ENCODE measurements at places on chromosomes 1 and 21.

- no peak for DNase-seq
Observed at GRCh38 chr1:20073256-20073655, 3.3 kb downstream of the PLA2G5 start.

- DNase-seq: no peak
Observed at GRCh38 chr1:161773791-161774190, 7.7 kb downstream of the ATF6 start.

DNA sequence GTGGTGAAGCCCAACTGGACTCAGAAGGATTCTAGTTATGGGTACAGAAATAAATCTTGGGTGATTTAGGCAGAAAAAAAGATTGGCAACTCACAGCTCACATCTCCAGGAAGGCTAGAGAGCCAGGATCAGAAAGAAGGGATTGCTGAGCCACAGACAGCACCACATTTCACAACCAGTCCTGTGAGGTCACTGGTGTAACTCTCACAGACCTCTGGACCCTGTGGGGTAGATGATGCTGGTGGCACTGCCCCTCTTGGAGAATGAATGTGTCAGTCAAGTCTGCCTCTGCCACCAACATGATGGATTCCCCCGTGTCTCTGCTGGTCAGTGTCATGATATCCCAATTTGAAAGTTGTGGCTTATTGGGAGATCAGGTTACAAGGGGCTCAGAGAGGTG, 70.9 kb upstream of the HMCN1 start:
- DNase-seq: no peak

GRCh38 chr1:83756984-83757717, 241.8 kb downstream of the TTLL7 start:
- no peak for DNase-seq

DNA sequence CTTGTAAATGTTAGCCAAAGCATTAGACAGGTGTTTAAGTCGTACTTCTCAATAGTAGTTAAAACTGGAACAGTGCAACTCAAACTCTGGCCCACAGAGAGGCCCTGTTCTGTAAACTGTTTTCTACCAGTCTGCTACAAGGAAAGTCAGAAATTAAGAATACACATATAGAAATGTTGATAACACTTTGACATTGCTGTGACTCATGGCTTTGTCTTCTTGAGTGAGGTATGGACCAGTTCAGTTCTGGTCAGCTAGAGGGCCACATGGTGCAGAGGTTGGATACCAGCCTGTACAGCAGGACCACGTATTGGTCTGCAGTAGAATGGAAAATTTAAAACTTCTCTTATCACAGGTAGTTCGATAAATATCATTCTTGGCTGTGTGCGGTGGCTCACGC, 22.3 kb downstream of the ZBTB8B start:
- DNase-seq: no peak

DNA sequence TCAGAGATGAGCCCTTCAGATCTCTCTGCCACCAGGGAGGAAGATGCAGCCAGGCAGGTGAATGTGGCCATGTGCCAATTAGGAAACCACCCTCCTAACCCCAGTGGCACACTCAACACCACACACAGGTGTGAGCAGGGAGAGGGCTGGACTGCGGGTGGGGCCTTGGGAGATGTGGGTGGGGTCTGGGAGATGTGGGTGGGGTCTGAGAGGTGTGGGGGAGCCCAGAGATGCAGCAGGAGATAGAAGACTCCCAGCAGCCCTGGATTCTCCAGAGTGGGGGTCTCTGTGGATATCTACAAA, 43.2 kb upstream of the COL6A1 start:
- no peak for DNase-seq

- DNase-seq: no peak
Observed at GRCh38 chr21:44940116-44940631, 345 bp downstream of the SLX9 start.

DNA sequence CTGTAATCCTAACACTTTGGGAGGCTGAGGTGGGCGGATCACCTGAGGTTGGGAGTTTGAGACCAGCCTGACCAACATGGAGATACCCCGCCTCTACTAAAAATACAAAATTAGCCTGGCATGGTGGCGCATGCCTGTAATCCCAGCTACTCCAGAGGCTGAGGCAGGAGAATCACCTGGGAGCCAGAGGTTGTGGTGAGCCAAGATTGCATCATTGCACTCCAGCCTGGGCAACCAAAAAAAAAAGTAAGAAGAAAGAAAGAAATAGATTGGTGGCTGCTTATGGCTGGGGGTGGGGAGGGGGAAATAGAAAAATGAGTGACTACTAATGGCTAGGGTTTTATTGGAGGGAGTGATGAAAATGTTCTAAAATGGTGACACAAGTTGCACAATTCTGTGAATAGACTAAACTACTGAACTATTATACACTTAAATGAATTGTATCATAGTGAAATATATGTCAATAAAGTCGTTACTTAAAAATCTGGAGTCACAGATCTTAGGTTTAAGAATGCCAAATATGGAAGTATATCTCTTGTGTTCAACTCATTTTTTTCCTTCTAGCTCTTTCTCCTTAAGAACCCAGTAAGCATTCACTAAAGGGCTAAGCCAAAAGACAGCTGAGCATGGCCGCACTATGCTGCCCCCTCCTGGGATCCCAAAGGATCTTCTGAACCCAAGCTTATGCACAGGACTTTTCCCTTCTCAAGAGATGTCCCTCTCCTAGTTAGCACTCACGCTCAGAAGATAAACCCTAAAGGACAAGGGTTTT, 3.2 kb upstream of the NPL start:
- peak; percentile 63 for DNase-seq

DNA sequence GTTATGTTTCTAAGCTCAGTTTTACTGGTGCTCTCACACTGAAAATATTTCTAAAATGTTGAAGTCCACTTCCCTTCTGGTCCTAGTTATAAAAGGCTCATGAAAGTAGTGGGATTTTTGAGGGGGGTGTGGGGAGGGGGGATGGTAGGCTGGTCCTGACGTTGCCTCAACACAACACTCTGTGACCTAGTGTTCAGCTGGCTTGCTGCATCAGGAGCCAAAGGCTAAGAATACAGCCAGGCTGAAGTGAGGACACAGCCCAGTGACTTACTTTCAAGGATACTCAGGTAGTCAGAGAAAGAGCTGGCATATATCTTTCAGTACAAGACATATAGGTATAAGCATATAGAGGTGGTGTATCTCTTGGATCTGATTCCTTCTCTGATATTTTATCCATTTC, 151.9 kb upstream of the C8B start:
- no peak for DNase-seq

DNA sequence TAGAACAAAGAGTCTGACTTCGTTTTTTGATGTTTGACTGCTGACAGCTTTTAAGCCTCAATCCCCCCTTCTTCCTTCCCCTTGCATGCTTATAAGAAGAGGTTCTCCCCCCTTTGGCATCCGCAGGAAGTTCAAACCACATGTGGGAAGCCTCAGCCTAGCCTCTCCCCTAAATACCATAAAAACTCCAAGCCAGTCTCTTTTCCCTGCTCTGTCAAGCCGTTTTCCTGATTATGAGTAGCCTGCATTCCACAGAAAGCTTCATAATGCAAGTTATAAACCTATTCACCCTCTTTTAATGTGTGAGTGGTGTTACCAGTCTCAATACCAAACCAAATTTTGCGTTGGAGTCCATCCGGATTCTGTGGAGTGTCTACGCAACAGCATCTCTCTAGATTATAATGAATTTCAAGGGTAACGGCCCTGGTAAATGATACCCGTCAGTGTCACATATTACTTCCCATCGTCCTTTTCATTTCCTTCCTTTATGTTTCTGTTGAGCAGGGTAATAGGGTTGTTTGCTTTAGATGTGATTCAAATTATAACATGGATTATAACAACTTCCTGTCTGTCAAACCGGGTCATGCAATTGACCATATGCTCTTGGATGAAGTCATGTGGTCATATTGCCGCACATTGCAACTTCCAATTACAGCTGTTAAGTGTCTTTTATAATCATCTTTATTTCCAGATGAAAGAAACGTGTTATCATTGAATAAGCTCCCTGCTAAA, 717.5 kb downstream of the RWDD3 start:
- no peak for DNase-seq

DNA sequence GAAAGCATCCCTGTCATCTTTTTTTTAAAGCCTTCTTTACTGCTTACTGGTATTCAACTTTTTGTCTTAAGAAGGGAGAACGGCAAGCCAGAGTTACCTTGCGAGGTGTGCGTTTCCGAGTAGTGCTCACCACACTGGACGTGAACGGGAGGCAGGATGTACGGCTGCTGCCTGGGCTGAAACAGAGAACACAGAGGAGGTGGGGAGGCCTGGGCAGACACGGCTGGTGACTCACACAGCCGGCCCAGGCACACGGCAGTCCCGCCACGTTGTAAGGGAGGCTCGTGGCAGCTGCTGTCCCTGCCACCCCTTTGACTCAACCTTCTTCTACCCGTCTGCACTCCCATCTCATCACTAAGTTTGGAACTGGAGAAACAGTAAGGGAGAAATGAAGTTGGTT, 105.8 kb downstream of the SMYD2 start:
- peak; percentile 40 for DNase-seq

DNA sequence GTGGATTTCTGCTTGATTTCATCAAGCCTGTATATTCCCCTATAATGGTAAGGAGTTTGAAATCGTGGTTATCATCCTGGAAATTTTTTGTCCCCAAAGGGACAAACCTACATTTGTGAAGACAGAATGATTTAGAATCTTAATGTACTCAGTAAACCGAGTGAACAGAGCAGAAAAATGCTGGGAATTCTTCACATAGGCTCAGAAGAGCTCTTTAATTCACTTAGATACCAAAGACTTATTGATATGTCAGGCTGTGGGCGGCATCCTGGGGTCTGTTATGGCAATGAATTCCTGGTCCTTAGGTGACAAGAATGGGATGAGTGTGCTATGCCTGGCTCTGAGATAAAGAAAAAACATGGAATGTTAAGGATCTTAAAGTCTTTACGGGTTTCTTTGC, 74.9 kb downstream of the ROR1 start:
- no peak for DNase-seq

GRCh38 chr1:83882906-83883305, 116.0 kb downstream of the TTLL7 start:
- DNase-seq: peak; percentile 67

DNA sequence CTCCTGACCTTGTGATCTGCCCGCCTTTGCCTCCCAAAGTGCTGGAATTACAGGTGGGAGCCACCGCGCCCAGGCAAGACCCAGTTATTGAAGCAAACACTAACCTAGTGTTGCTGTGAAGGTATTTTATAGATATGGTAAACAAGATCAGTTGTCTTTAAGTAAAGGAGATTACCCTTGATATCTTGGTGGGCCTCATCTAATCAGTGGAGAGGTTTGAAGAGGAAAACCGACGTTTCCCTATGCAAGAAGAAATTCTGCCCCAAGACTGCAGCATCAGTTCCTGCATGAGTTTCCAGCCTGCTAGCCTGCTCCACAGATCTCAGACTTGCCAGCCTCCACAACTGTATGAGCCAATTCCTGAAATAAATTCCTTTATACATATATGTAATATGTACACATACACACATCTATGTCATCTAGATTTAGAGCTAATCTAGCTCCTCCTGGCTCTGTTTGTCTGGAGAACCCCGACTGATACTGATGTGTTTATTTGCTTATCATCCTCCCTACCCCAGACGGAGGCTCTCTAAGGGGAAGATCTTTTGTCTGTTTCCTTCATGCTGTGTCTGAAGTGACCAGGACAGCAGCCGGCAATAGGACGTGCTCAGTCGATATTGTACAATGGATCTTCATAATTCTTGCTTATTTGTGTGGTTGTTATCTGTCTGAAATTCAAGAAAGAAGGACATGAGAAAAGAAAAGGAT, 90.9 kb downstream of the IER5 start:
- no peak for DNase-seq

DNA sequence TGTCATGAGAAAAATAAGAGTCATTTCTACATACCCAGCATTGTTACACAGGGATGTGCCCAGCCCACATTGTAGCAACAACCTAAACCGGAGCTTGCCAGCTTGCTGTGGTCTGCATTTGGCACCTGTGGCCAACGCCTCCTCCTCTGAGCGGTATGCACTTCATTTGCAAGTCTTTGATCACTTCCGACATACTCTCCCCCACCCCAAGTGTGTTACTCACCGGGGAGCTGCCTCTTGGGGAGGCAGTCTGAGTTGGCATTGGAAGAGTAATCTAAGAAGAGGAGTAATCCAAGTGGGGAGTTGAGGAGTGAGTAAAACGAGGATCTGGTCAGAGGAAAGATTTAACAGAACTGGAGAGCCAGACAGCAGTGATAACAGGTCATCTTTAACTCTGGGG, 3.8 kb downstream of the BCL9 start:
- DNase-seq: peak; percentile 97

- DNase-seq: no peak
Observed at GRCh38 chr1:197471248-197471985, 203.4 kb downstream of the CRB1 start.

DNA sequence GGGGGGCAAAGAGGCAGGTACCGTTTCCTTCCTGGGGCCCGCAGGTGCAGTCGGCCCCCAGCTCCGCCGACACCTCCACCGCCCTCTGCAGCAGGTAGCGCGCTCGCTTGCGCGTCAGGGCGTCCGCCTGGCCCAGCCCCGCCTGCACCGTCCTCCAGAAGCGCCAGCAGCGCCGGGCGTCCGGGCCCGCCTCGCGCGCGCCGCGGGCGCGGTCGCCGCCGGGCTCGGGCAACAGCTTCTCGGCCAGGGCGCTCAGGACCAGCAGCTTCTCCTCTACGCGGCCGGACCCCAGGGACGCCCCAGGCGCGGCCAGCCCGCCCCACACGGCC, 863 bp downstream of the TARBP1 start:
- peak; percentile 76 for DNase-seq
